ENCODE measurements at places on chromosomes 5 and 9.
A peak's percentile ranks its signal among the peaks of the same experiment; 100 is the strongest.

DNA sequence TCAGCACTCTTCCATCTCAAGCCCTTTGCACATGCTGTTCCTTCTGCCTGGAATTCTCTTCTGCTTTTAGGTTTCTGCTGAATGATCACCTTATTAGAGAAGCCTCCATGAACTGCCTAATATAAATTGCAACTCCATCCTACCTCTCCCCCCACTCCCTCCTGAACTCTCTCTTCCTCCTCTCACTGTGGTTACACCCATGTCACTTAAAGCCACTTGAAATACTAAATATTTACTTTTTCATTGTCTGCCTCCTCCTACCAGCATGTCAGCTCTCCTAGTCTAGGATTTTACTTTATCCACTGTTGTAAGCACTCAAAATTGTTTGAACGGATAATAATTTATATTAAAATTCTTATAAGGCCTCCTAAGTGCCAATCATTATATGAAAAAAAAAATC is 43.8 kb downstream of the ACTL7B start:
- DNase-seq = no peak

DNA sequence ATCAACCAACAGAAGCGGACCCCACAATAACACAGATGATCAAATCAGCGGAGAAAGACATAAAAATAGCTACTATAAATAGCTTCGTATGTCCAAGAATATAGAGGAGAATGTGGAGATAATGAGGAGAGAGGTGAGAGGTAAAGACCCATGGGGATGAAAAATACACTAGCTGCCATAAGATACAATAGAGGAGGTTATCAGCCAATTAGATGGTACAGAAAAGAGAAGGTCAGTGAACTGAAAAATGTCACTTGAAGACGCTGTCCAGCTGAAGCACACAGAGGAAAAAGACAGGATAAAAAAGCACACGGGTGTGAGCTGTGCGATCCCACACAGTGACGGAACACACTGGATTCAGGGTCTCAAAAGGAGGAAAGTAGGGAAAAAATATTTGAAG is 73.4 kb downstream of the OLFM1 start:
- DNase-seq = no peak

DNA sequence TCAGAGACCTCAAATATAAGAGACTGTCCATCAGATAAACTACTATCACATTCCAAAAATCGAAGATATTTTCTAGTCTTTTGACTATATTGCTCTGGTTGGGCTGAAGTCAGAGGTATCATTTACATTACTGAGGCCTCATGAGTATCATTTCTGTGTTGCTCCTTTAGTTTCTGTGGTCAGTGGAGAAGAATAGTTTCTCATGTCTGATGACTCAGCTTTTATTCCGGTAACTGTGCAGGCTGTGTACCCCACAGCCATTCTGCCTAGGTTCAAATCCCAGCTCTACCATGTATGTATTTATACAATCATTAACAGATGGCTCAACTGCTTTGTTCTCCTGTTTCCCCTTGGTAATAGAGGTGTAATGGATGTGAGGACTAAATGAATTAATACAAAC is 179.3 kb downstream of the ALDH1A1 start:
- no peak for DNase-seq

GRCh38 chr9:3664044-3664443 is 138.2 kb upstream of the RFX3 start:
- no peak for DNase-seq

DNA sequence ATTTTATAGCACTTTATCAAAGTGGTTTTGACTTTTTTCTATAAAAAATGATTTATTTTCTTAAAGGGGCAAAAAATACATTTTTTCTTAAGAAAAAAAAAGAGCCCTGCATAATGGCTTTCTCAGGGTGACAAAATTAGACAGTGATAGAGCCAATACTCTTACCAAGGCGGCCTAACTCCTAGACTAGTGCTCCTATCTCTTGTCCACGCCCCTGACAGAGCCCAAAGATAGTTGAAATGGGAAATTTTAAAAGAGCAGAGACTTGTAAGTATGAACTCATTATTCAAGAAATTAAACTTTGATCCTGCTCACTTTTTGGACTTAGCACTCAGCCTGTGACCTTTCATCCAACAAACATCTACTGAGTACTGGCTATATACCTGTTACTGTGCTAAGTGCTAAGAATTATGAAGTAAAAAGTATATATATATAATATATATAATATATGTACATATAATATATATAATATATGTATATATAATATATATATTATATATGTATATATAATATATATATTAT is 1.2 kb downstream of the INVS start:
- no peak for DNase-seq

DNA sequence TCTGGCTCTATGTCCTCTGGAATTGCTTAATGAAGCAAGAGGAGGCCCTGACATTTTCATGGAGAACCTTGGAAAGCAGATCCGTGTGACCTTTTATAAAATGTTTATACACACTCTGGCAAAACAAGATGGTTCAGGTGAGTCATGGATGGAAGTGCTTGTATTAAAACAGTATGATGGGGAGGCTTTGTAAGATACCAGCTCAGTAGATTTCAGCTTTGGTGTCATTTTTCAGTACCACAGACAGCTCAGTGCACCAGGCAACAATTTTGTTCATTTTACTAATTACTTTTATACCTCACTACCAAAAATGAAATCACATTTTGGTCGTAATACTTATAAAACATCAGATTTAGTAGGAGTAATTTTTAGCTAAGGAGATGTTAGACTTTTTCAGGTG is 5.2 kb downstream of the KCNN2 start:
- DNase-seq = no peak

DNA sequence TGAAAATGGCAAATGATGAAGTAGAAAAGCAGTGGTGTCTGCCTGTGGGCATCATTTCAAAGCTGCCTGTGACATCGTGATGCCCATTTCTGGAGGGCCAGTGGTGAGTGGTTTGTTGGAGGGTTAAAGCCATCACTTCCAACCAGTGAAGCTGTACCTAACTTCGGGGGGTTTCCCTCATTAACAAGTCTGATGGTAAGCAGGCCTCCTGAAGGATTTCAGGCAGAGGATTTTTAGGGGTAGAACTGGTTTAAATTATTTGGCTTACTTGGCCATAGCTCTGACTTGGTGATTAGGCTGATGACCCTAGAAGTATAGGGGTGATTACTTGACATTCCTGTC is 10.7 kb downstream of the TNFAIP8 start:
- no peak for DNase-seq

DNA sequence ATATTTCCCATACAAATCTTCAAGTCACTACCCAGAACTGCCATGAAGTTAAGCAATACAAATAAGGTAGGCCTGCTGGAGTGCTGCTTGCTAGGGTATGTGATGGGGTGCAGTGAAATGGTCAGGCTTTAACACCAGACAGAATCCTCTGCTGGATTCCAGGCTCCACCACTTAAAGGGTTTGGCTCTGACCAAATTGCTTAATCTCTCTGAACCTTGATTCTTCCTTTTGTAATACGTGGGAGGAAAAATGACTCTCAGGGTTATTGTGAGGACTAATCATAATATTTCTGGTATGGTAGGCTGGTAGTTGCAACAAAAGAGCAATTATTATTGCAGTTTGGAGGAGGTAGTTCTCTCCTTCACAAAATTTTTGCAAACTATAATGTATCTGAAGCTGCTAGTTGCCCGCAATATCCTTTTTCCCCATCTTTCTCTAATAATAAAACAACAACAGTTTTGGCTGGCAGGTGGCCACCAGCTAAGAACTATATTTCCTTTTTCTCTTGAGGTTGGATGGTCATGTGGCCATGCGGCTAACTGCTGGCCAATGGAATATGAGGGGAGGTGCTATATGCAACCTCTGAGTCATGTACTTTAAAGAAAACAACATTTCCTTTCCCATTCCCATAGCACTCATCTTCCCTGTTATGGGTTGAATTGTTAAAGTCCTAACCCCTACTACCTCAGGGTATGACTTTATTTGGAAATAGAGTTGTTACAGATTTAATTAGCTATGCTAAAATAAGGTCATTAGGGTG is 44.1 kb downstream of the CCL28 start:
- DNase-seq = no peak

- DNase-seq = no peak
Measured at GRCh38 chr5:3835811-3836210, 240.2 kb downstream of the IRX1 start.

DNA sequence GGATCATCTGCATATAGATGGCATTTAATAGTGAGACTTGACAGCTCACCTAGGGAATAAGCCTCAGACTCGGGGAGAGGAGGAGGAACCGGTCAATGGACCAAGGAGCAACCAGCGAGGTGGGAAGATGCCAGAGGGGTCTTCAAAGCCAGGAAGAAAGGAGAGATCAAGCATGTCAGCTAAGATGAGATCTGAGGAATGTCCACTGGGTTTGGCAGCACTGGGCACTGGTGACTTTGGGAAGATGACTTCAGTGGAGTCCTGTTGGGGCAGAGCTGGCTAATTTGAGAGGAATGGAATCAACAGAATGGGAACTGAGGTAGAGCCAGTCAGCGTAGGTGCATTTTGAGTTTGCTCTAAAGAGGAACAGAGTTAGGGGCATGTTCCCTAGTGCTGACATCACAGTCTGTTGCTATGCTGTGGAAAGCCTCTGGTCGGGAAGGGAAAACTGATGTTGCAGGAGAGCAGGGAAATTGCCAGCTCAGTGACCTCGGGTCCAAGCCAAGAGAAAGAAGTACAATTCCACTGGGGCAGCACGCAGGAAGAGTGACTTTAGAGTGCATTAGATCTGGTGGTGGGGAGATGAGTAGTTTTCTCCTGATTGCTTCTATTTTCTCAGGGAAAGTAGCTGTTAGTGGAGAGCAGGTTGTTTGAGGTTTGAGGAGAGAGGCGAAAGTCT is 56.9 kb downstream of the ZNF618 start:
- no peak for DNase-seq

- no peak for DNase-seq
Measured at GRCh38 chr9:35385042-35385441, 104.9 kb upstream of the RUSC2 start.

GRCh38 chr5:150616506-150616905 is 24.0 kb upstream of the SYNPO start:
- no peak for DNase-seq

DNA sequence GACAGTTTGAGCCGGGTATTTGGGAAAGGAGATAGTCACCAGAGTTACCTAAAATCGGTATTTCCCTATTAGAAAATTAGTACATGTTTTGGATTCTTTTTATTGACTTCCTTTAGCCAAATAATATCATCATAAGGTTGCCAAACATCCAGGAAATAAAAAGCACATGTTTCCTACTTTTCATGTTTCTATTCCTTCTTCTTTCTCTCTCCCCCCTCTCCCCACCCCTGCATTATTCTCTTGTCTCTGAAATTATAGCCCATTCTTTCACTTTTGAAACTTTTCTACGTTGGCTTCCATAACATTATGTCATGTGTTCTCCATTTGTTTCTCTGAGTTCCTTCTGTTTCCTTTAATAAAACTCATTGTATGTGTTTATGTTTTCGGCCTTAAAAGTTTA is 161.9 kb downstream of the ALDH1A1 start:
- no peak for DNase-seq

- DNase-seq = no peak
Measured at GRCh38 chr9:131554087-131554842, 8.9 kb downstream of the PRRT1B start.

DNA sequence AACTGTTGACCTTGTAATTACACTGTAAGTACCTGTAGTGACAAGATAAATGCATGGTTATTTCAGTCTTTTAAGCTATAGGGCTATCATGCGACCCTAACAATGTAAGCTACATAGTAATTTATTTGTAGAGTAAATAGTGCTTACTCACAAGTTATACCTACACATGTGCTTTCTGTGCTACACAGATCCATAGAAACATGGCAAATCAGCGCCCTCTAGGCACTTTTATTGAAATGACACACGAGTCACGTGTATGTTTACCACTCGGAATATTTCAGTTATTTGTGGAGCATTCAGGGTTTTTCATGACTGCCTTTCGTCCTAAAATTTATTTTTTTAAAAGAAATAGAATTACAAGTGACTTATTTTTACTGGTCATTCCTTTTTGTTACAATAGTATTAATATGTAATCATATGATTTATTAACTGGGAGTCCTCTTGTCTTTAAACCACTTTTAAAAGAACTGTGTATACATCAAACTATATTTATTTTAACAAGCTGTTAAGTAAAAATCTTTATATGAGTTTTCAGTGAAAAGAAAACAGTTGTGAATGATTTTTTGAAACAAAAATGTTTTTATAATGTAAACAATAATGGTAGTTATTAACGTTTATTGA is 1242.3 kb upstream of the WWC1 start:
- DNase-seq = peak; percentile 30

DNA sequence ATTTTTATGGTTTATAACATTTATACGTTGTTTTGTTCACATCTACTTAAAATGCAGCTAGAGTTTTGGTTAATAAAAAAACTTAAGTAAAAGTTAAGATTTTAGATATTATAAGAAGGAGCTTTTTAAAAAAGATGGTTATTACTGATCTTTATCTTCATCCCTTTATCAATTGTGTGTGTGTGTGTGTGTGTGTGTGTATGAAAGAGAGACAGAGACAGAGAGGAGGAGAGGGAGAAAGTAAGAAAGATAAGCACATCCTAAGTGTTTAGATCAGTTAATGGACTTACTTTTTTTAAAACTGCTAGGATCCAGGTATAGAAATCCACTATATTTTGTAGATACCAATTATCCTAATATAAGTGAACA is 45.8 kb upstream of the RICTOR start:
- no peak for DNase-seq

DNA sequence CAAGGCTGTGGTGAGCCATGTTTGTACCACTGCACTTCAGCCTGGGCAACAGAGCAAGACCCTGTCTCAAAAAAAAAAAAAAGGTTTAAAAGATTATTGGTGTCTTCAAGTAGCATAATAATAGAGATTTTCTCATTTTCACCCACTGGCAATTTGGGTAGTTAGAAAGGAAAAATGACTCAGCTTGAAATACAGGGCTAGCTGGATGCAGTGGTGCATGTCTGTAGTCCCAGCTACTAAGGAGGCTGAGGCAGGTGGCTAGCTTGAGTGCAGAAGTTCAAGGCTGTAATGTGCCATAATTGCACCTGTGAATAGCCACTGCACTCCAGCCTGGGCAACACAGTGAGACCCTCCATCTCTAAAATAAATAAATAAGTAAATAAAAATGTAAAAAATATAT is 111.1 kb downstream of the ARRDC3 start:
- DNase-seq = no peak

DNA sequence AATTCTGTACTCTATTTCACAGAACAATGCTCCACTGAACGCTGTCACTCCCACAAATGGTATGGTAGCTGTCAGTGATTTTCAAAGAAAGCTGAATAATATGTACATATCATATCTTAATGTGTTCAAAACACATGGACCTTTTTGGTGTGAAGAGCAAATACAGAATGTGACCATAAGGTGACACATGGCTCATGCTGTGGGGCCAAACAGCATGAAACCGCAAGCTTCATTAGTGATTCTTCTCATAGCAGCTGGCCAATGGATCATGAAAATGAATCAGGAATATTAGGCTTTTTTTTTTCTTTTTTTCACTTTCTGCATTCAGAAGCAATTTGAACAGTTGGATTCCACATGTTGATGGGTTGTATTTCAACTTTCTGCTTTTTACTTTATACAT is 54.9 kb upstream of the CDH9 start:
- DNase-seq = peak; percentile 81

All from NCI-H446 (cell line).